ENCODE measurements at places on chromosomes 1 and 21.

DNA sequence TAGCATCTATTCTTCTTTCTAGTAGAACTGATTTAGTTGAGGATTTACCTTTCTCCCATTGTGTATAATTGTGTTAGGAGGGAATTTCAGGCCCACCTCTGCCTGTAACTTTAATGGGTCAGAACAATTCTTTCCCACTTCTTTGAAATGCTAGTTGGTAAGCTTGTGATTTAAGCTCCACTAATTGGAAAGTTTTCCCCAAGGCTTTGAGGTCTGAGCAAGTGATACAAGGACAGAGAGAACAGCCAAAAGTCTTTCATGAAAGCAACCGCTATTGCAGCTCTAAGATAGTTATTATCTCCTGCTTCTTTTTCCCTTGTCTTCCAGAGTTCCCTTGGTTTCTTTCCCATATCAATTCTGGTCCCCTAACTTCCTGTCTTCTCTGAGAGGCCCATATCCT, 38.7 kb upstream of the PDC start:
- DNase-seq = no peak

DNA sequence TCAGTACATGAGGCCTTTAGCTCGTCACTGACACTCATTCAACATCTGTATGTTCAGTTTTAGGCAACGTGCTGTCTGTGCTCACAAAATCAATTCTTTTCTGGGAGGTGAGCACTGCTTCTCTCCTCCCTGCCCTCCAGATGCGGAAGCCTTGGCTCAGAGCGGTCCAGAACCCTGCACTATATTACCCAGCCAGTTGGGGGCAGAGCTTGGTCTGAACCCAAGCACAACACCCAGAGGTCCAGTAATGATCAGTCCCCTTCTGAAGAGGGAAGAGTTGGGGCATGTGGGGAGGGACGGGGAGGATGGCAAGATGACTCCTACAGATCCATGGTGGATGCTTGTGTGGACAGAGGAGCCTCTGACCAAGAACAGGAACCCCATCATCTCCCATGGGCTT, 5.6 kb upstream of the DSCAM start:
- DNase-seq = no peak

- DNase-seq = no peak
These were observed 25.0 kb downstream of the ABCA4 start for GRCh38 chr1:94095744-94096469.

DNA sequence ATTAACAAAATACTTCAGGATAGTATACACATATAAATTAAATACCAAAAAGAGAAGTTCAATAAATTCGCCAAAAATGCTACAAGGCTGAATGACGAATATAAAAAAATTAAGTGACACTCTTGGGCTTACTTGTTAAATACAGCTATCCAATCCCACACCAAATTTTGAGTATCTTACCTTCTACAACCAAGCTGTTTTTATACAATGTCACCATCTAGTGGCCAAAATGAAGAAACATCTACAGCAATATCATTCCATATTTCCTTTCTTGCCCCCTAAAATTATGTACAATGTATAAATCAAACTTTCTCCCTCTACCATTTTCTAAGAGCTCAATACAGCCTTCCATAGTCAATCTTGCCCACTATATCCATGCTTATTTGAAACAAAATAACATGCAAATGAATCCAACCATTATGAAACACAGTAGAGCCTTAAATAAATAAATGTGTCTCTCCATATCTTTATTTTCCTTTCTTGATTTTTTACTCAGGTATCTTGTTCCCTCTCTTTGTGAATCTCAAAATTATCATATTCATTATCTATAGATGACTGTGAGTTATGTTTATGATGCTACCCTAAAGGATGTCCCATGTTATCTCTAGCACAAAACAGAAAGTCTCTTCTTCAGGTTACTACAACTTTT, 86.3 kb downstream of the ACBD6 start:
- no peak for DNase-seq

GRCh38 chr1:15445390-15446122, 7.3 kb downstream of the CTRC start:
- no peak for DNase-seq

DNA sequence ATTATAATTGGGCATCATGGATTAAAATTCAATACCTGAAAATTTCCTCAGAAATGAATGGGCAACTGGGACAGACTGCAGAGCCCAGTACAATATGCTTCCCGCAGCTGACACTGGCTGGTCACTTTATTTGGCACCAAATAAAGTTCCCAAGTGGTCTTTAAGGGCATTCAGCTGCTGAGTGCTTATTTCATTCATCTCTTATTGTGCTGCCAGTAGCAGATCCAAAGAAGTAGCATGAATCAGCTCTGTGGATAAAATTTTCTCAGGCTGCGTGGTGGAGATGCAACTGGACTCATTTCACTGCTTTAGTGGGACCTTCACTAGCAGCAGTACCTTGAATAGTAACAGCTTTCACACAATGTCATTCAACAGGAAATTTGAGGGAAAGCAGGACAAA, 226.3 kb upstream of the ADGRL2 start:
- DNase-seq = no peak

DNA sequence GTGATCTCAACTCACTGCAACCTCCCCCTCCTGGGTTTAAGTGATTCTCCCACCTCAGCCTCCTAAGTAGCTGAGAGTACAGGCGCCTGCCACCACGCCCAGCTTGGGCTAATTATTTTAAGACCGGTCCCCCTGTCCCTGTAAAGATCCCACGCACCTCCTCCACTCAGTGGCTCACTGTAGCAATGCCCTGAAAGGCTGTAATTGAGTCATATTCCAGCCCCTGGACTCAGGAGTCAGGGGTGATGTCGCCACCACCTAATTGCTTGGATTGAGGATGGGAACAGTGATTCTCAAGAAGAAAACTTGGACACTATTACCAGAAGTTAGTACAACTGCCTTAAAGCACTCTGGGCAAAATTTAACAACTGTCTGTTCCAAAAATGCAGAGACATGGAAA, 3.1 kb upstream of the EDARADD start:
- DNase-seq = no peak

- no peak for DNase-seq
These were observed 33.1 kb downstream of the NFIA start for GRCh38 chr1:61115436-61115835.

DNA sequence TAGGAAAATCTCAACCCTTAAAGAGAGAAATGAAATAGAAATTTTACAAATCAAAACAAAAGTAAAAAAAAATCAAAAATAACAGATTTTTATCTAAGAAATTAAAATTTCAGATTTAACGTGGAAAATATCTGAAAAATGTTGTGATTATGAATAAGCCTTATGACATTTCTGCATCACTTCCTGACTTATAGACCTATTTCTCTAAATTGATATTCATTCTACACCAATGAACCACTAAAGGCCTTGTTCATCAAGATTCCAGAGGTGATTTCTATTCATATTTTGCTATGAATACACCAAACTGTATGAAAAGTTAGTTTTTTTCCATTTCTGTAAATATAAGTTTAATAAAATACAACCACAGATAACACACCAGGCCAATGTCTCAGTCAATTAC, 261.5 kb downstream of the SMYD3 start:
- no peak for DNase-seq

DNA sequence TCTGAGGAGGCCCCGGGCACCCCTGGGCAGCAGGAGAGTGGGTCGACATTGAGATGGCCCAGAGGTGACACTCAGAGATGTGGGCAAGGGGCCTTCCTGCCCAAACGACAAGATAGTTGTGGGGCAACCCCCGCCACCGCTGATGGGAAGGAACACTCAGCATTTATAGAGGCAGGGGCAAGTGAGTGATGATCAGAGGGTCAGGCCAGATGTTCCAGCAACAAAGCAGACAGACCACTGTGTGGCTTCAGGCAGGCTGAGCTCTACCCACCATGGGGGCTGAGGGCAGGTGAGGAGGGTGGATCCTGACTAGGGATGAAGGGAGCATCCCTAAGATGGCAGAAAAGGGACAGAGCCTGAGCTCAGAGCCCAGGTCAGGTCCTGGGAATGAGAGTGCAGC, 362.7 kb downstream of the PTPRU start:
- DNase-seq = no peak

GRCh38 chr1:20981915-20982314, 194.8 kb downstream of the EIF4G3 start:
- no peak for DNase-seq

- DNase-seq = no peak
These were observed 27.8 kb downstream of the ZBTB17 start for GRCh38 chr1:15948091-15948591.

GRCh38 chr1:55250399-55251075, 35.4 kb upstream of the USP24 start:
- DNase-seq = no peak

All from esophagus squamous epithelium (tissue), 5 donors.